Mesenteric fat pad (tissue), 1 donor: ENCODE measurements at places on chromosomes 3 and 15. TPM values are rescaled to one million over a fixed set of nuclear protein-coding genes. Genes with fewer than 3 reads are reported as not detected.

DNA sequence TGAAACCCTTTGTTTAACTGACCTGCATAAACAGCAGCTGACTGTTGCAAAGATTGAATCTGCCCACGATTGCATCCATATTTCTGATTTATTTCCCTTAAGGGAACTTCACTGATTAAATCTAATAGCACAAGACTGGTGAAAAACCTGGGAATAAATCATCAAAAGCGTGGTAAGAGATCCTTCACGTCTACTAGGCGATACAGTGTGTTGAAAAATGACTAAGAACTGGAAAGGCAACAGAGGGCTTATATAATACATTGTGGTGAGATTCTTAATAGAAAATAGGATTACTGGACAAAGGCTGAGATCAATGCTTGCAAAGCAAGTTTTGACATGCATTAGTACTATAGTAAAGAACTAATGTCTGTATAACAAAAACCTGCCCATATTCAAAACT is 49.0 kb downstream of the POLQ start:
- DNase-seq, result no peak

GRCh38 chr3:19885468-19885867 is 48.5 kb downstream of the EFHB start:
- no peak for DNase-seq

GRCh38 chr3:79414806-79415205 is 353.0 kb downstream of the ROBO1 start:
- DNase-seq, result no peak

DNA sequence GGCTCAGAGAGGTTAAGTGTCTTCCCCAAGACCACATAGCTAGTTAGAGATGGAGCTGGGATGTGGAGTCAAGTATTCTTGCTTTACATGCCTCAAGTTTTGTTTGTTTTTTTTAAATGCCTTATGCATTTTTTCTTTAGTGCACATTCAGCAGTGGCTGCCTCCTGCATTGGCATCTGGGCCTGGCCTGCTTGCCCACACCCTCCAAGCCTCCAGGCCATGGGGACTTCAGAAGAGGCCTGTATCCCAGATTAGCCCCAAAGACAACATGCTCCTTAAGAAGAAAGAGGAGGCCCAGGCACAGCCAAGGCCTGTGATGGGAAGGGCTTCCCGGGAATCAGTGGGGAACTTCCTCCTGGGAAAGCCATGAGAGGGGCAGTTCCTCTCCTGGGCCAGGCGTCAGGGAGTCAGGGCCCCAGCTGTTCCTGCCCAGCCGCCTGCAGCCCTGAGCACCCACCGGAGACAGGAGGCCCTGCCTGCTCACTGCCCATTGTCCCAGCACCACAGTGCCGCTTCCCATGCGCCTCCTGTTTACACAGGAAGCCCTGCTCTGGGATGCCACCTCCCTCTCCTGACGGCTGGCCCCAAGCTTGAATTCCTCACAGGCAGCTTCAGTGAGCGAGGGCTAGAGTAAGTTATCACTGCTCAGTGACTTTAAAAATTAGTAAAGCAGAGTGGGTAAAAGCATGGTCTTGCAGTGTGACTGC is 16.0 kb downstream of the FOXL2NB start:
- no peak for DNase-seq

GRCh38 chr3:46926447-46926846 is 48.9 kb downstream of the PTH1R start:
- peak; percentile 64 for DNase-seq

SENP8 gene
- total RNA-seq, result 1.5 TPM

- no peak for DNase-seq
Observed at GRCh38 chr3:40780291-40780924, 255.6 kb downstream of the ZNF621 start.

DNA sequence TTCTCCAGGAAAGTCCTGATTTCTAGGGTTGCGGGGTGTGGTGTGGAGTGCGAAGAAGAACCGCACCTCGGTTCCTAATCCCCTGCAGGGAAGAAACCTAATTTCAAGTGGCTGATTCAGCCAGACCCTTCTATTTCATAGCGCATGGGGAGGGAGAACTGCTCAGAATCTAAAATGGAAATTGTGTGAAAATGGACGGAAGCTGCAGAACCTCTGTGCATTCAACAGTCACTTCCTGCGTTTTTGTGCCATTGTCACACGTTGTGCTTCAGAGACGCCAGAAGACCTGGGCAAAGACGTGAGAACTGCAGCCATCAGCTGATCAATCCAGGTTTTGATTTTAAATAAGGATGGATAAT is 1.2 kb downstream of the SIDT1 start:
- DNase-seq, result no peak

DNA sequence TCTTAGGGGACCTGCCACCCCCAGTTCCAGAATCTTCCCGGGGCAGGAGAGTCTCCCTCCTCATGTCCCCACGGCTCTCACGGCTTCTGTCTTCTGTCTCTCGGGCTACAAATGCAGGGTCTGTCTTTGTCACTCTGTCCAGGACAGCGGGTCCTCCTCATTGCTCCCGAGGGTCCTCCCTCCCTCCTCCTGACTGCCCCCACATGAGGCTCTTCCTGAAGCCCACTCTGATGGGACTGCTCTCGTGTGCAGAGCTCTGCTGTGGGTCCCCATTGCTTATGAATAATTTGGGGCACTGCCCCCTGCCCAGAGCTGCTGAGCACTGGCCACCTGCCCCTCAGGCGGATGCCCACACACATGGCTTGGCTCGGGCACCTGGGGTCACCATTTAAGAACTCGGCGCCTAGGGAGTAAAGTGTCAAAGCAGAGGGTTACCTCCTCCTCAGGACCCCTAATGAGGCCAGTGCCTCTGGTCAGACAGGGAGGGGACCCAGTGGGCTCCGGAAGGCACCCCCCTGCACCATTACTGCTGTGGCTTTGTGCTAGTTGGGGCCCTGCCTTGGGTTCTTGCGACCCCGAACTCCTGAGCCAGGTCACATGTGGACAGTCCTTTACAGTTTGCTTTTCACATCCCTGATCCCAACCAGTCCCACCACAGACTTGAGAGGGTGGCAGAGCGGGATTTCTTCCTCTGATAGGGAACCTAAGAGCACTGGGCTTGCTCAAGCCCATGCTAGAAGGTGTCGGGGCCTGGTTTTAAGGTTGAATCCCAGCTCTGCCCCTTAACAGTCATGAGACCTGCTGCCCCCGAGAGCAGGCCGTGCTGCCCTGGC is 22.1 kb downstream of the HDAC11 start:
- DNase-seq, result no peak

DNA sequence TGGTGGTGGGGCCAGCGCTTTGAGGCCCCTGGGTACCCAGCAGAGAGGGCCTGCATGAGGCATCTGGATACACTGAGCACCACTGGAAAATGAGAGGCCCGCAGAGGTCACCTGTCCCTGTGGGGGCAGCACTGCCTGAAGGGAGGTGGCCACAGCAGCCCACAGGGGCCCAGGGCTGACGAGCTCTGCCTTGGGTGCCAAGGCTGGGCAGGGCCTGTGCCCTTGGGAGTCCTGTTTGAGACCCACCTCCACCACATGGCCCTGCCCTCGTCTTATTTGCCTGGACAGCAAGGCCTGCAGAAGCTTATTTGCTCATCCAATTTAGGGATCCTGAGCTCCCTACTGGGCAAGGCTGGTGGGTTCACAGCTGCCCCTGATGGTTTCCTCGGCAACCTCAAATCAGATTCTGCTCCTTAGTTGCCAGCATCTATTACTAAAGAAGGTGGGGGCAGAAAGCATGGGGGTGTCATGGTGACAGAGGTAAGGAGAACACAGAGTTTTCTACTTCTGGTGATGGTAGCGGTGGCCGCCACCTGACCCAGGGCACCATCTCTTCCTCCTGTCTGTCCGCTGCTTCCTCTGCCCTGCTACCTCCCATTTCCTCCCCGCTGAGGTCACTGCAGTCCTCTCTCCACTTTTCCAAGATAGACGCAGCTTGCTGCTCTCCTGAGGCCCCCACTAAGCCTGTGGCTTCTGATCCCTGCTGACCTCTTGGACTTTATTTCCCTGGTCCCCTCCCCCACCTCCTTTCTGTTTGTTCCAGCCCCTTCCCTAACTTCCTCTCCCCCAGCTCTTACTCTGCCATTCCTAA is 62.9 kb downstream of the HMCES start:
- no peak for DNase-seq

DNA sequence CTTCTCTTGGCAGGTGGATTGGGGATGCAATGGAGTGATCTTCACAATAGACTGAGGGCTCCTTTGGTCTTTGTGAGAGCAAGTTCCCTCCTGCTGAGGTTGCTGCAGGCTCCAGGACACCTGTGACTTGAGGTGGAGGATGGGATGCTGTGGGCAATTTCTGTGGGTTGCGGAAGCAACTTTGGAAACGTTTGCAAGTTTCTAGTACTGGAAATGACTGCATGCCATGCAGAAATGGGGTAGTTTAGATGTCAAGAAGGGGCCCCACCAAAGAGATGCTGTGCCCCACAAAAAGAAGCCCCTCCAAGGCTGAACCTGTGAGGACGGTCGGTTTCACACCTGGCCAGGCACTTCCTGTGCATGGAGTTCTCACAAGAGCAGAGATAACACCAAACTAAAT is 80.4 kb upstream of the XCR1 start:
- no peak for DNase-seq

- no peak for DNase-seq
Observed at GRCh38 chr3:43786526-43787305, 96.0 kb downstream of the ABHD5 start.

- DNase-seq, result no peak
Observed at GRCh38 chr15:25527118-25527517, 88.3 kb upstream of the UBE3A start.

GRCh38 chr15:40040770-40041169 is 1.8 kb upstream of the SRP14 start:
- no peak for DNase-seq
